ENCODE measurements at places on chromosomes 12 and 14.

GRCh38 chr12:24198070-24198469 is 248.6 kb upstream of the SOX5 start:
- no peak for DNase-seq

DNA sequence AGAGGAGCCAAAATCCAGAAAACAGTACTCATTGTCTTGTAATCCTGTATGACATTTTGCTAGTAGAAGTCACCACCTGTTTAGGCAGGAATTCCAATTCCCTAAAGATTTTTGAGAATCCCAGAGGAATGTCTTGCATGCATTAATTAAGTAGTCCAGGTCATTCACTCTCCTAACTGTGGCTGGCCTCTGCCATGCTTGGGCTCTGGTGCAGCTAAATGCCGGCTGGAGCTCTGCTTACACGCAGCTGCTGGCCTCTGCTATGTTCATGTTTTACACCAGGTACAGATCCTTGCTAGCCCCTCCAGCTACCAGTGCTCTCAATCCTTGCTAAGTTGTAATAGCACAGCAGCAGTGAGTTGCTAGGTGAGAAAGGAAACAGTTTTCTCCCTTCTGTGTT is 16.3 kb upstream of the HIF1A start:
- DNase-seq, result no peak

GRCh38 chr14:52233693-52234092 is 33.8 kb upstream of the PTGDR start:
- DNase-seq, result no peak

DNA sequence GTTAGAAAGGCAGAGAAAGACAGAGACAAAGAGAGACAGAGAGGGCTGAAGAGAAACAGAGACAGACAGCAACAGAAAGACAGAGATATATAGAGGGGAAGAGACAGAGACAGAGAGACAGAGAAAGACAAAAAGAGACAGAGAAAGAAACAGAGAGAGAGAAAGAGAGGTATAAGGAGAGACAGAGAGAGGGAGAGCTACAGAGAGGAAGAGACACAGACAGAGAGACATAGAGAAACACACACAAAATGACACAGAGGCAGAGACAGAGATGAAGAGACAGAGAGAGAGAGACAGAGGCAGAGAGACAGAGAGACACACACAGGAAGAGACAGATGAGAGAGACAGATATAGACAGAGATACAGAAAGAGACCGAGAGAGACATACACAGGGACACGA is 168.6 kb downstream of the TMEM121 start:
- no peak for DNase-seq

- no peak for DNase-seq
Observed at GRCh38 chr12:46660276-46660675, 165.5 kb downstream of the SLC38A4 start.

DNA sequence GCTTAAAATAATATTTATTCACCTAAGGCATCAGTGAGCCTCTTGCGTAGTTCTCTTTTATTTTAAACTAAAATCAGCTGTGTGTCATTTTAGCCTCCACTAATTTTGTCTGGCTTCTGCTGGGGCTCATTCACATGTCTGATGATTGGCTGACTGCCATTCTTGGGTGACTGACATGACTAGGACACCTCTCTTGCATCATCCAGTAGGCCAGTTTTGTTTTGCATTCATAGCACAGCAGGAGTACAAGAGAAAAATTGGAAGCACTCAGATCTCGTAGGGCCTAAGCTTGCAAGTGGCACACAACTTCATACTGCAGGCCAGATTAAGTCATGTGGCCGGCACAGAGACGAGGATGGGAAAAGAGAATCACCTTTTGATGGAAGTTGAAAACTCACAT is 1226.5 kb downstream of the GALC start:
- DNase-seq, result no peak

- DNase-seq, result no peak
Observed at GRCh38 chr14:93046705-93047050, 69.0 kb downstream of the ITPK1 start.

DNA sequence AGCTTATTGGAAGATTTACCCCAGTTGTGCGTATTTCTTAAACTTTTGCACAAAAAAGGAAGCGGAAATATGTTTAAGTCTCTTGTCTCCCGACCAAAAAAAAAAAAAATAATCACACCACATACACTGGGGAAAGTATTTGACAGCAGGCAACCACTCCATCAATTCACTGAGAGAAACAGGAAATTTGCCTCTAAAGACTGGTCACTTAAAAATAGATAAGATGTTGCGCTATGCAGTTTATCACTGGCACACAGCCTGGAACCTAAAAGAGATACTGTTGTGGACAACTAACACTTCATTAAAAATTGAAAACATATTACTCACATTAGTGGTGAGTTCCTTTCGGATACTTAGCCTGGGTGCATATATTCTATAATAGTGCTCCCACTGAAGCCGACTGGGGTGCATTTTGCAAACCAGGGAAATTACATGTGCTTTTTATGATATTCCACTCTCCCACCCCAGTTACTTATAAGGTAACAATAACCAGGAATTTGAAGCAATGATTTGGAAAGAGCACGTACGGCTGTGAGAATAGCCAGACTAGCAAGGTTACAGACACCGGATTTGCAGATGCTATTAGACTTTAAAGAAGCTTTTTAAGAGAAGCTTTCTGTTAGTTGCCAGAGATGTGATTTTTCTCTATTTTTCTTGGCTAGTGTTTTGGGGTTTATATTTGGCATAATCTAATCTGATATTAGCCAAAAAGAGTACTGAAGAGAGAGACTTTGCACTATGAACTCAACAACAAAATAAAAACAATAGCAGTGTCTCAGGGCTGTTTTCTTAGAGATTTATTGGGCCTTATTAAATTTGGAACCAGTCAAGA is 311.5 kb downstream of the NOVA1 start:
- DNase-seq, result no peak

GRCh38 chr12:116497051-116497591 is 62.1 kb upstream of the MAP1LC3B2 start:
- DNase-seq, result no peak

DNA sequence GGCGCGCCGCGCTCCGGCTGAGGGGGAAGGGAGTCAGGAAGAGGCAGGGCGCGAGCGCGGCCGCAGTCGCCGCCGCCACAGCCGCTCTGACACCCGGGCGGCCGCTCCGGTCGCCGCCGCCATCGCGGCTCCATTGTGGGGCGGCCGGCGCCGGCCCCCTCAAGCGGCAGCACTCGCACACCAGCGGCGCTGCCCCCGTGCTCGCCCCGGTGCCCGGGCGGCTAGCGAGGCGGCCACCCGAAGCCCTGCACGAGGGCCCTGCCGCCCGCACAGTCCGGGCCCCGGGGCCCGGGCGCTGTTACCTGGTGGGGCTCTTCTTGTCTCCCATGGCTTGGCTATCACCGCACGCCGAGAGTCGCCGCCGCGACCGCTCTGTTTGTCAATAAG is 202 bp downstream of the YAF2 start:
- no peak for DNase-seq

DNA sequence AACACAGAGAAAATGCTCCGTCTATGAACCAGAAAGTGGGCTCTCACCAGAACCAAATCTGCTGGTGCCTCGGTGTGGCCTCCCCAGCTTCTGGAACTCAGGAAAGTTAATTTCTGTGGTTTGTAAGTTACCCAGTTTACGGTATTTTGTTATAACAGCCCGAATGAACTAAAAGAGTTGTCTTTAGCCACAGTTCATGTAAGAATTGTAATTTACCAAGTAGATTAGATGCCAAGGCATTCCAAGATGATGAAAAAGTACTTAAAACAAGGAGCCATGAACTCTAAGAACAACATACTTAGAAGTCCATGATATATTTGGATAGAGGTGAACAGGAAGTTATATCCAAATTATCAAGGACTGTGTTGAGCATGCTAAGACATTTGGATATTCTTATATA is 259.9 kb upstream of the GARIN6 start:
- DNase-seq, result no peak

GRCh38 chr14:105486163-105486973 is at the start of gene CRIP1:
Gene CRIP1, plus strand, starts transcription at chr14:105486886. Its CDS starts 374 bp downstream, at chr14:105487260.
- peak; percentile 28 for DNase-seq

DNA sequence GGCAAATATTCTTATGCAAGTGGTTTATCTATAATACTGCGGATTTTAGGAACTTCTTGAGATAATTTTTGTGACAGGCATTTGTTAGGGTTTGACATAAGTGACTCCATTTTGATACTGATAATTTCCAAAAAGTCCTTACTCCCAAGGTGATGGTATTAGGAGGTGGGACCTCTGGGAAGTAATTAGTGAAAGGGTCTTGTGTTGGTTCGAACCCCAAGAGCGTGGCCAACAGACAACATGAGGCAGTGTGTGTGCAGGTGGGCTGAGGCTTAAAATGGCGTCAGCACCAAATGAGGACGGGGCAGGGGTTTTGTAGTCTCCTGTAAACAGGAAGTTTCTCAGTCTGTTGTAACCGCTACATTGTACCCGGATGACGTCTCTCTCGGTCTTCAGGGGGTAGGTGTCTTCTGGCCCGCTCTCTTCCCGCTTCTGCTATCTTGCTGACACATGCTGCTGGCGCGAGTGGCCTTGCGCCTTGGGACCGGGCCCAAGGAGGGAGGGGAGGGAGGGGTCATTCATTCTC is 1.7 kb upstream of the C12orf43 start:
- no peak for DNase-seq

- no peak for DNase-seq
Observed at GRCh38 chr12:123064885-123065619, 84.6 kb downstream of the ARL6IP4 start.

DNA sequence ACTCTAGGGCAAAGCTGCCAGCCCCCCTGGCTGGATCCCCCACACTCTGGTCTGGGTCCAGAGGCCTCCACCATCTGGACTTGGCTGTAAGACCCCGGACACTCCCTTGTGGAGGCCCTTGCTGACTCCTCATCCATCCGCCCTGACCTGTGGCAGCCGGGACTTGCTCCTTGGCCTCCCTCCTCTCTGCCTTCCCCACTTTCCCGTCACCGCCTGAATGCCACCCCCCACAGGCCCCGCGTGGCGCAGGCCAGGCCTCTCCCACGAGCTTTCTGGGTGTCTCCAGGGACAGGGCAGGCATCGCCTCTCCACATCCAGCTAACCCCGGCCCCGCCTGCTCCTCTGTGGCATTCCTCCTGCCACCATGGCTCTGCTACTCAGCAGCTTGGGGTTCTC is 14.1 kb downstream of the JAG2 start:
- DNase-seq, result no peak

DNA sequence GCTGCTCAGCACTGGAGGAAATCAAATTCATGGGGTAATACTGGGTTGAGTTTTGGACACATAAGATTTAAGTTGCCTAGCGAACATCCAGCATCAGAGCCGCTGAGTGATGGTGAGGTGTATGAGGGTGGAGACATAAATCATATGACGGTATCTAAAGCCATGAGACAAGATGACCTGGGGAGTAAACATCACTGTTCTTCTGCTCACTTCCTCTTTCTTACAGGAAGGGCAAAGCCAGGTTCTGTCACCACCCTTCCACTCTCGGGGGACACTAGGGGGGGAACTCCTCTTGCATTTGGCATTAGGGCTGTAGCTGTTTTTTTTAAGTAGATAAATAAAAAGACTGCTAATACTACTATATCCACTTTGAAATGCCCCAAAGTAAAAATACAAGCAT is 24.0 kb downstream of the PRDM4 start:
- no peak for DNase-seq

DNA sequence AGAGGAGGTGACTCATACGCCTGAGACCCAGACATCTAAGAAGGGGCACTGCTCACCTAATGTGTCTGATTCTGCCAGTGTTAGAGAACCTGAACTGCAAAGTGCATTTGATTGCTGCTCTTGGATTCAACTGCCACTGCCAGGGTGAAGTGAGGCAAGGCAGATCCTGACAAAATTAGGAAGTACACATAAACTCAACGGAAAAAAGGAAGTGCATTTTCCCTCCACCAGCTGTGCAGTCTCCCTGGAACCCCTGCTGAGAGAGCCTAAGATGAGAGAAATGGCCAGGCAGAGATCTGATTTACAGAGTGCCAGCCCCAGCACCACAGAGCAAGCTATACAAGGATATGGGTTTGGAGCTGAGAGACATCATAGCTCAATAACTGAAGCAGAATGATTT is 215.3 kb downstream of the SEC23A start:
- no peak for DNase-seq

DNA sequence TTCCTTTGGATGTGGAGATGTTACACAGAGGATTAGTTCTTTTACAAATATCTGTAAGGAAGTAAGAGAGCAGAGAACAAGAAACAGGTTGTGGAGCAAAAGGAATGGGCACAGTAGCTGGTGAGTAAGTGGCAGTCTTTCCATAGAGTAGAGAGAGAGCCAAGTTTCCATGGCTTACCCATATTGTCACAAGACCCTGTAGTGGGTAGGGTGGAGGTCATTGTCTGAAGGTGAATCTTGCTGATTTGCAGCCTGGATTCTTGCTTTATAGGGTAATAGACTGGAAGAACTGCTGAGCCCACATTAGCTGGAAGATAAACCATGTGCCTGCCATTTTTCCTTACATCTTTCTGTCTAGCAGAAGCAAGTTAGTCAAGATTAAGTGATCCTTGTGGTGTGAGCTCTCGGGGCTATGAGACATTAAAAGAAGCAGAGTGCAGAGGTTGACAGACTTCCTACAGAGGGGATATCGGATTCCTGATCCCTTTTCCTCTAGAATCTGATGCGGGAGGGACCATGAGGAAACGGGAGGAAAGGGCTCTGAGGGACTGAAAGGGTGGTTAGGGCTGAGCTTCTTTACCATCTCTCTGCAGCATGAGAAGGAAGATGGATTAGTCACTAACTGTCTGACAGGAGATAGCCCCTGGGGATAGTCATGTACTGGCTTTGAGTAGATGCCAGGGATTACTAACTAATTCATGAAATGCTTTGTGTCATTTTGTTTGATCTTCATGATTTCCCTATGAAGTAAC is 44.0 kb upstream of the LRTM2 start:
- no peak for DNase-seq

- no peak for DNase-seq
Observed at GRCh38 chr12:69483700-69484099, 13.5 kb downstream of the FRS2 start.

- DNase-seq, result peak; percentile 52
Observed at GRCh38 chr12:47797441-47797840, 22.3 kb downstream of the HDAC7 start.

- DNase-seq, result no peak
Observed at GRCh38 chr14:26398616-26399015, 199.2 kb downstream of the NOVA1 start.

DNA sequence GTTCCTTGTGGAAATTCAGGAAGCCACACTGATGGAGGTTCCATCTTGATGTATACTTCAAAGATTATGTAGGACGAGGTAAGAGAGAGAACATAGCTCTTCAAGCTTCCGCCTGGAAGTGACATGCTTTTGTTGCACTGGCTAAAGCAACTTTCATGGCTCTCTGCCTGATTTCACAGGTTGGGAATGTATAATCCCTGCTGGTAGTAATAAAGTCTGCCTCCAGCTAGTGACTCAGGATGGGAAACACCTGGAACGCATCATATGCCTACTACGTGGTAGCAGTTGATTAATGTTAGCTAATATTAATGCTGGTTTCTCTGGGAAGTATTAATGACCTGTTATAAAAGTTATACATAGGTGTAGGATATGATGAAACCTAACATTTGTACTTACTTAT is 71.1 kb downstream of the PELI2 start:
- DNase-seq, result no peak

GRCh38 chr12:55972456-55972855 is 1.4 kb upstream of the RAB5B start:
- DNase-seq, result no peak

GRCh38 chr12:71702590-71702989 is 16.7 kb downstream of the TMEM19 start:
- DNase-seq, result no peak

All from CD4-positive, alpha-beta T cell treated with Interleukin-21 for 1 hour (primary cell).